ENCODE measurements at places on chromosomes 1 and 21. TPM values are rescaled to one million over a fixed set of nuclear protein-coding genes. Genes with fewer than 3 reads are reported as not detected.

HPCAL4 gene
- 0.24 TPM for total RNA-seq

RGSL1 gene
- not detected for total RNA-seq

CLCNKB gene
- 0.08 TPM for total RNA-seq

TEDDM1 gene
- not detected for total RNA-seq

LCE2B gene
- total RNA-seq, result not detected

LCE1E gene
- not detected for total RNA-seq

PTPRC gene
- total RNA-seq, result not detected

ALPL gene
- total RNA-seq, result 0.22 TPM

SLAMF6 gene
- total RNA-seq, result not detected
